ENCODE measurements at places on chromosomes 13 and 19.

GRCh38 chr19:4483385-4483784, 11.3 kb downstream of the HDGFL2 start:
- no peak for DNase-seq

DNA sequence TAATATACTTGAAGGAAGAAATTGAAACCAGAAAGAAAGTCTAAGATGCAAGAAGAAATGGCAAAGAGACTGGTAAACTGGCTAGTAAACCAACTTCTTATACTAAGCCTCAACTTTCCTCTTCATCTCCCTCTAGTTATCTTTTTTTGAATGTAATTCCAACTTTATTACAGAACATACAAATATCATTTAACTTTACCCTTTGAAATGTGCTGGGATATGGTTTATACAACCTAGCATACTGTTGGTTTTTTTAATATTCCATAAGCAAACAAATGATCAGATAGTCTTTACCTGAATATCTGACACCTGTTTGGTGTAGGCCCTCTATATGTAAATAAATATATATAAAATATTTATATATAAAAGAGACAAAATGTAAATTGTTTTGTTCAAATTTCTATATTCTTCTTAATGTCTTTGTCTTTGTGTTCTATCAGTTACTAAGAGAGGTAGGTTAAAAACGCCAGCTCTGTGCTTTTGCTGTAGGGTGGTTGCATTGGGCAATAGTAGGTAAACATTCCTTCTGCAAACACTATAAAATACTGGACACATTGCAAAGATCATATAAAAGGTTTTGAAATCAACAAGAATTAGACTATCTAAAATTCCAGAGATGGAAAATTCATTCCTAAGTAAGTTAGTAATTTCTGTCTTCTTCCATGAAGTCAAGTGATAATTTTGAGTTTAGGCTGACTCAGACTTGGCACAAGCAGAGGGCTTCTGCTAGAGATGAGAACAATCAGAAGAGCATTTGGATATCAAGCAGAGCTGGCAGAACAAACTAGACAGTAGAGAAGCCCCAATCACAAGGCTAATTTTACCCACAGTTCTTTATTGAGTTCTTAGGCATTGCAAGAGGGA, 383.3 kb downstream of the RFC3 start:
- peak; percentile 16 for DNase-seq

GRCh38 chr13:27321468-27322431, 51.1 kb downstream of the RASL11A start:
- DNase-seq, result no peak

DNA sequence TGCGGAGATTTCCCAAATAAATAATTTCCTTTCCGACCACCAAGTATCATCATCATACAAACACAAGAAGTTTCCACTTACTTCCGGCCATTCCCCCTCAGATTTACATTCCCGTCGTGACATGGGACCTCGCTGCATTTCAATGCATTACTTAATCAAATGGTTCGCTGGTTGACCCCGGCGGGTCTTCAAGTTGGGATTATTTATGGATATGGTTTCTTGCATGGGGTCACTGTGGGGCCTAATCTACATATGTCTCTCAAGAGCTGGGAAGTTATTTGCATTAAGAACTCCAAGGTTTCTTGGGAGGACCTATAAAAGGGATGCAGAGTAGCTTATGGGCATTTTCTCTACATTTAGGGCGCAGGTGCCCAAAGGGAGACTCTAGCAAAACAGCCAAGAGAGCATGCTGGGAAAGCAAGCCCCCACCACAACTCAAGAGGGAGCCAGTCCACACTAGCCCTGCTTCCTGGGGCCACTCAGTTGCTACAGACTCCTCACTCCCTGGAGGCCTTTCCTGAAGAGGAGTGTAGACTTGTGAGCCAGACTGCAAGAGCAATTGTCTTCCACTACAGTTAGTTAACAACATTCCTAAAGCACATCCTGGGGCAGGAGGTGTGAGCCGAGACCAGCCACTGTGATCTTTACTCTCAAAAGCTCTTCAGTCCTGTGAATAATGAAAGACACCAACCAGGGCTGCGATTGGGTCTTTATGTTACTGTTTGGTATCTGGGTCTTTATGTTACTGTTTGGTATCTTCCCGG, 125.3 kb downstream of the KATNAL1 start:
- no peak for DNase-seq

GRCh38 chr13:75647126-75647784, 11.1 kb downstream of the LMO7 start:
- no peak for DNase-seq

GRCh38 chr19:10551698-10552301, 8.1 kb downstream of the ATG4D start:
- DNase-seq, result peak; percentile 72

DNA sequence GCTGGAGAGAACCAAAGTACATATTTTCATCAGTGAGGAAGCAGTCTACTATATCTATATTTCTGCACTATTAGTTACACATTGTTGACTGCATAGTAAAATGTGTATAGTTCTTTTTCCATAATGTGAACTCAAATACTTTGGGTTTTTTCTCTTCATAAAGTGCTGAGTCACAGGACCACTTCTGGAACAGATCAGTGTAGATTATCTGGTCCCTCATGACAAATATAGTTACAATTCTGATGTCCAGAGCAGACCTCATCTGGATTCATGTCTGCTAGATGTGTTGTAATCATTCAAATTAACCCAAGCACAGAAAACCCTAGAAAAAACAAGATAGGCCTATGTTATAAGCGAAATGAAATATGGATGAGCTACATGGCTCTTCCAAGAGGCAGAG, 171.4 kb downstream of the SUCLA2 start:
- no peak for DNase-seq

DNA sequence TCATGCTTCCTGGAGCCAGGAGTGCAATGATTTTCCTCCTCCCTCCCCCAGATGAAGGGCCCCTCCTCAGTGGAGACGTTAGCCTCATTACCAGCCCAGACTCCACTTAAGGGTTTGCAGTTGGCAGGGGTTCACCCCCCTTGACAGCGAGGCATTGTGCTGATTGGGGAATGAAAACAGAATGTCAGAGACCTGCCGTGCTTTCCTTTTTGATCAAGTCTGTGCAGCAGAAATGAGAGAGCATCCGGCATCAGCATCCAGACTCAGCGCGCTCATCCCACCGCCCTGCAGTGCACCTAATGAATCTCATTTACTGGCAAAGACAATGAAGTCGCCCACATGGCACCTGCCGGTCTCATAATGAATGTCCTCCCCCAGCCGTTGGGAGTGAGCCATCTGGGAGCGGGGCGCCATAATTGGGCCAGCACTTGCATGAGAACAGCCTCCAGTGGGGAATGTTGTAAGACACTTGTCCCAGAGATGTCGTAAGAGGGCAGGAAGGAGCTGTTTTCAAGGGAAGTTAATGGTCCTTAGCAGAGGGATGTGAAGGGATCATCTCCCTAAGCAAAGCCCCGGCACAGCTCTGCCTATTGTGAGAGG, 98.3 kb upstream of the UQCRFS1 start:
- DNase-seq, result no peak

GRCh38 chr19:19540064-19540714, 2.1 kb downstream of the CILP2 start:
- DNase-seq, result no peak
